ENCODE measurements at places on chromosomes 12 and 14.

DNA sequence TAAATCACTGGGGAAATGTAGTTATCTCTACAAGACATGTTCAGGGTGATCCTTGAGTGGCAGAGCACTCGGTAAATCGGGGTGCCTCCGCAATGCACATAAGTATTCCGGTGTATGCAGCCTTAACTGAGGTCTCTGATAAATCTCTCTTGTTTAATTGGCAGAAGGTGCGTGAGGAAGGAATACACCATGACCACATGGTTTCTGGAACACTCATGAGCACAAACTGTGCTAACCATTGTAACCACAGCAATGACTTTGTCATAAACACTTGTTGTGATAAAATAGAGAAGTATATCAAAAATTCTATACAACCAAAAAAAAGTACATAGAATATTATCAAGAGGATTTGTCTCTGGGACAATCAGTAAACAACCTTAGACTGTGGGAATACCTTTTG is 146.8 kb upstream of the DIO2 start:
- no peak for DNase-seq

DNA sequence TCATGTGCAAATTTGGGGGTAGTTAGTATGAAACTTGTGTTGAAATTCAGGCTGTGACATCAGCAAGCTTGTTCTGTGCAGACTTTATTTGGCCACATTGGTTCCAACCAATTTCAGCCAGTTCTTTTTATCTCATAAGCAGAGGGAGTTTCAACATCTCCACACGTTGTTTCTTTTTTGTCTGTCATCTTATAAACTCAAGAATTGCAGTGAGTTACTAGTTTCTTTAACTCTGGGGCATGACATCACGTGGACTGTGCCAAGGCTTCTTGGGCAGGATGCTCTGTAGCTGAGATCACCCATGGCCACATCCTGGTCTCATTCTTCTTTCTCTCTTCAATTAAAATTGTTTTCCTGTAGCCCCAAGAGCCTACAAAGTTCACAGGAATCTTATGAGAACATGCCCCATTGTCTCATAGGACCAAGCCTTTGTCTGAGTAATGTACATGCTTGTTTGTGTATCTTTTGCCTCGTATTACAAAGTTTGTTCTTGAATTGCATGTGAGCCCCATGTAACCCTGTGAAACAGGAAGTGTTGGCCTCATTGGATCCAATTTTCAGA is 982.0 kb upstream of the TMEM132C start:
- DNase-seq, result no peak

DNA sequence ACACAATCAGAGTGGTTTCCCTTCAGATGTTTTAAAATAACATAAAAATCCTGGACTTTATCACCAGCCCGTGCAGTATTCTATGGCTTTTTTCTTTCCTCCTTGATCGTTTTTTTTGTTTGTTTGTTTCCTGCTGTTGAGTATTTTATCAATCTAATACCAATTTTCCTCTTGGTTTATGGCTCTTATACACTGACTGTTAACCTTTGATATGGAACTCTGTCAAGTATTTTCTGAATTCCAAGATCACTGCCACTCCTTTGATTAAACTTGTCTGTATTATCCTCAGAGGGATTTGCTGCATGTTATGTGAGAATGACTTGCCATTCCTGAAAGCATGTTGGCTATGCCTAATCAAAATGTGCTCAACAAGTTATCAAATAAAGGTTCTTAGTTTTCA is 88.4 kb downstream of the PELI2 start:
- DNase-seq, result no peak

DNA sequence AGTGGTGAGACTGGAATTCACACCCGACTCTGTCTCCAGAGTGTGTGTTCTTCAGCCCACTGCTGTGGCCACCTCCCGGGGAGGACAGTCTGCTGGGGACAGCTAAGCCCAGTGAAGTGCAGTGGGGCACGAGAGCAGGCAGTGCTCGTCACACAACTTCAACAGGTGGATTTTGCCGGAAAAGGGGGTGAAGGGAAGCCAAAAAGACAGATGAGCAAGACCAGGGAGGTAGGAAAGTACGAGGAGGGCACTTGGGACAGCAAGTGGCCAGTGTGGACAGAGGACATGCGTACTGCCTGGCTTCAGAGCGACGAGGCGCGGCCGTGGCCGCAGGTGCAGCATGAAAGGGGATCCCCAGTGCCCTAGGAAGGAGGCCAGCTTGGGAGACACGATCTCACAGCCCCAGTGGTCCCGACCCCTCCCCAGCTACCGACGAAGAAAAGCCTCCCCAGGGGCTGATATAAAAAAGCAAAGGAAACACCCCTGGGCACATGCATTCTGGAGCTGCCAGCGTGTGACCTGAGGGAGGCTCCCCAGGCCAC is 96.1 kb downstream of the FBXL14 start:
- no peak for DNase-seq

- DNase-seq, result no peak
These were observed 100.2 kb downstream of the PLXNC1 start for GRCh38 chr12:94248582-94248981.

- no peak for DNase-seq
These were observed 2.1 kb upstream of the TMEM263 start for GRCh38 chr12:106953352-106954250.

DNA sequence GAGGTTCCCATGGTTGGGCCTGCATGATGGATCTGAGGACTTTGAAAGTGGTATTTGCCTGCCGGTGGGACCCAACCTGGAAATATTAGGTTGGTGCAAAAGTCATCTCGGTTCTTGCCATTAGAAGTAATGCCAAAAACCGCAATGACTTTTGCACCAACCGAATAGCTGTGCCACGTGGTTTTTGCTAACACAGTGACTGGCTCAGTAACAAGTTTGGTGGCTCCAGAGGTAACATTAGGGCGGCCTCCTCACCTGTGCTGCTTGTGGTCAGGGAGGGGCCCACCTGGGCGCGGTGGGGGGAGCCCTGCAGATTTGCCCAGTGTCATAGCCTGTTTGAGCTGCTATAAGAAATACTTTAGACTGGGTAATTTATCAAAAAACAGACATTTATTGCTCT is 1.8 kb downstream of the BDKRB2 start:
- no peak for DNase-seq

DNA sequence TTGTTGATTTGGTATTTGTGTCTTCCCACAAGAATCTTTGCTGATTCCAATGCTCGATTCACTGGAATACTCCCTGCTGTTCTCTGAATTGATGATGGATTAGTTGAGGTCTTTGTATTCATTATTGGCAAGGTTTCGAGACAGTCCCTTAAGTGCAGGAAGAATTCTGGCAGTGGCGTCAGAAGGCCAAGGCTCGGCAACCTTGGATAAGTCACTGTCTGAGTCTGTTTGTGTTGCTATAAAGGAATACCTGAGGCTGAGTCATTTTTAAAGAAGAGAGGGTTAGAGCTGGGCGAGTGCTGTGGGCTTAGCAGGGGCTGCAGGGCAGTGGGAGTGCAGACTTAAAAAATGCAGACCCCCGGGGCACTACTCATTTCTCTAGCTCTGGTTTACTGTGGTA is 56.9 kb downstream of the CHST11 start:
- DNase-seq, result no peak

DNA sequence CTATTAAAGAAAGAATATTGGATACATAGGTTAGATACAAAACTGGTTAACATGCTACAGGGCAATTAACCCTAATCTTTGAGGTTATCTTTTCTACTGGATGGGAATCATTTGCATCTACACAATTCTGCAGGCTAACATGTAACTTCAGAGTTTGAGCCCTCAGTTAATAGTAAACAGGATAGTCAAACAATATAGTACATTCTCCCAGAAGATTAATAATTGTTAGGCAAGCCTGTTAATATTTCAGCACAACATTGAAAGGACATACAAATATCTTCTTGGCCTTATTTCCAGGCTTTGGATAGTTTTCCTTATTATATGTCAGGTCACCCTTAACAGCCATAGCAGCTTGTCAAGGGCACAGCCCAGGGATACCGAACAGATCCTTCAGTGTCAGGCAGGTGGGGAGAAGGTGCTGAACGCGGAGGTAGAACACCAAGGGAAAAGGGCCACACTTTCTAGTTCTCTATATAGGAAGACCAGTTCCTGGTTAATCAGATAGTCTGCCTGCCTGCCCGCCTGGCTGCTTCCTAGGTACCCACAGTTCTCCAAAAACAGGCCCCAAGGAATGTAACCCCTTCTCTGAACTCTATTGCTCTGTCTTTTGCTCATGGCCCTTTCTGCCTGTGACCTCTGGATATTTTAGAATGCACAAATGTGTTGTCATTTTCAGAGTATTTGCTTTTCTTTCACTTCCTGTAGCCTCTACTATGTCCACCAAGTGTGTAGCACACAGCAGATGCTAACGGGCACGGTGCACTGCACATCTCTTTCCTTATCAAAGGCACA is 256.0 kb downstream of the PCNX1 start:
- DNase-seq, result no peak

GRCh38 chr12:2064071-2064507 is 11.3 kb downstream of the CACNA1C start:
- DNase-seq, result no peak

GRCh38 chr12:113766879-113767878 is 198.9 kb downstream of the RBM19 start:
- DNase-seq, result no peak

- DNase-seq, result no peak
These were observed 29.0 kb downstream of the SLC2A3 start for GRCh38 chr12:7907009-7907408.

DNA sequence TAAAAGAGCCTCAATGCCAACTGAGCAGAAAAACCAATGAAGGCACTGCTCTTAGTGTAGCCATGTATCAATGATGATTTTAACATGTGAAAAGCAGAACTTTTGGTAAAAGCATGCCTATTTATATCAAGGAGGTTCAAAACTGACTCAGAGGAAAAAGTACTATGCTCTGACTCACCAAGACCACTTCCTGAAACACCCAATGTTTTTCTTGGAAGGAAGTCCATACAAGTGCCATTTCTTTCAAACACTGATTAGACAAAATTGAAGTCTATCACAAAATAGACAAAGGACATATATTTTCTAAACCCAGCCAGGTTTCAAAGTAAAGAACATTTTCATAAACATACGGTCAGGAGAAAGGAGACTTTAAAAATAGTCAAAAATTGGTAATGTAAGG is 88.6 kb downstream of the EPS8 start:
- no peak for DNase-seq

- DNase-seq, result peak; percentile 18
These were observed 705.1 kb downstream of the MED13L start for GRCh38 chr12:115572440-115572839.

DNA sequence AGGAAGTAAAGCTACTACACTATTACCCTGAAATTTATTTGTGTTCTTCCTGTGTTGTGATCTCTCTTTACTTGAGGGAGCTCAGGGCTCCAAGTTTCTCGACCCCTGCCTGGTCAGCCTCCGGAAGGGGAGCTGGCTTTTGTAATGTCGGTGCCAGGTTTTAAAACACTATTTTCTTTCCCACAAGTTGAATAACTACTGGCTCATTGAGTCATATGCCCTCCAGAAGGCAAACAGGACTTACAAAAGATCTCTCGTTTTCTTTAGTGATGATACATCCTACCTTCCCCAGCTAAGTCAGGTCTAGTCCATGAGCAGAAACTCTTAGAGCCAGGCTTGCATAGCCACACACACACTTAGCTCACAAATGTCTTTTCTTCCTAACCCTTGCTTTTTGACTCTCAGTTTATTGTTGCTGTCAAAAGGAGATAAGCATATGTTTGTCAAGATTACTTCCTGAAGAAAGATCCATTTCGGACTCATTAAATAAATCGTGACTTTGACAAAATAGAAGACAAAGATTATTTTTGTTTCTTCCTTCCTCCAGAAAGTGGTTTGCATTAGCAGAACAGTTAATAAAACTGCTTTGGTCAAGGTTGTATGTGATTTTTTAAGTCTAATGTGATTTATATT is 209.8 kb upstream of the FLRT2 start:
- DNase-seq, result no peak

All from GM19239 (cell line).